ENCODE measurements at places on chromosomes 7 and 10.

GRCh38 chr10:99276848-99277486 is 41.3 kb upstream of the HPSE2 start:
- DNase-seq: no peak

DNA sequence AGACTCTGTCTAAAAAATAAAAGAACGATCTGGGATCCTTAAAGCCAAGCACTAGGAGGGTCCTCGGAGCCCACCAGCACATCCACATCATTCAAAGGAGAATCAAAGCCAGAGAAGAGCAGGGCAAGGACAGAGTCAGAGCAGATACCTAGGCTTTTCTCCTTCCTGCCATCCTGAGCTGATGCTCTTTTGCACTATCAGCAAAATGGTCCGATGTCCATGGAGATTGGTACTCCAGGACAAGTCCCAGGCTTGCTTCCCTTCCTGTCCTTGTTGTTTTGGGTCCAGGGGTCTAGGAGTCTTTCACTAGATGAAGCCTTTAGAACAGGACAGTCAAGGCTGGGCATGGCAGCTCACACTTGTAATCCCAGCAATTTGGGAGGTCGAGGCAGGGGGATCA is 58.0 kb upstream of the ELN start:
- no peak for DNase-seq

DNA sequence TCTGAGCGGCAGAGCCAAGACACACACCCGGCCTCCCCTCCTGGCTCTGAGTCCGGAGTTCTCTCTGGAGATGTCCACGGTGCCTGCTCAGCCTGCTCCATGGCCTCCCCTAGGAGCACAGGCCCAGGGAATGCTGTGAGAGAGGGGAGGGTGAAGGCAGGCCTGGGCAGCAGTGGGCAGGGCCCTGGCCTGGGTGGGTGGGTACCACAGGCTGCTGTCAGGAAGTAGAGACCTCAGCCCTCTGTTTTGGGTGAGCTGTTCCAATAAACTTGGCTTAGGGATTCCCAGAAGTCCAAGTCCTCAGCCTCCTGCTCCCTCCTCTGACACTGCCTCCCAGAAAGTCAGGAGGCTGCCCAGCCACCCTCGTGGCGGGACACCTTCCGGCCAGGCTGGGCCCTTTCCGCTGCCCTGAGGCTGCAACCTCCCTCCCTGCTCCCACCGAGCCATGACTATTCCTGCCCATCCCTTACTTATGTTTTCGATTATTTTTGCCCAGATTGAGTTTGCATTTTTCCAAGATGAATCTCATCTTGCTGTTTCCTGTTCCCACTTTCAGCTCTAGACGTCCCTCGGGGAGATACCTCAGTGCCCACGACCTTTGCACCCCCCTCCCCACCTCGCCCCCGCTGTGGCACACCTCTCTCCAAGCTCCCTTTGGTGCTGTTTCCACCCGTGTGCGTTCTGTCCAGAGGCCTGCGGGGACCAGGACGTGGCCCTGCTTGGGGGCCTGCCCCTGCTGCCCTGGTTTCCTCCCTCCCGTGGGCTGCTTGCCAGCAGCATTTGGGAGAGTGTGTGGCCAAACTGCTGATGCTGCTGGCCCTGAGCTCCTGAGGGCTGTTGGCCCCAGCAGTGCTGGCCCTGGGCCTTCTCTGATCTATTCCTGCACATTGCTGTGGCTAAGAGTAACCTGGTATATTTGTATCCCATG is 5.8 kb upstream of the POLM start:
- DNase-seq: no peak

DNA sequence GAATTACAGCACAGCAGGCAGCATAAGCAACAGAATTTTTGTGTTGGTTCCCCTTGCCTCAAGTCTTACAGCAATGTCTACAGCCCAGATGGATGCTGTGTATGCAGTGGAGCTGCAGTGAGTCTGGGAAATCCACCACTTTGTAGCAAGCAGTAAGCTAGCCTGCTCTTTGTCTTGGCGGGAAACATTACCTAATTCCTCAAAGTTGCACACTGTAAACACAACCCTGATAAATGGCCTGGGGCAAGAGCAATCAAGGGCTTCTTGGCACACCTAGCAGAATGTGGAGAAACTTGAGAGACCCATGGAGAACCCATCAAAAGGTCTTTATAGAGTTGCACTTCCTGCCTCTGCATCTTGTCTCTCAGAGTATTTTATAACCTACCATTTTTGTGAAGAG is 102.0 kb upstream of the FOXP2 start:
- no peak for DNase-seq

- DNase-seq: no peak
Measured at GRCh38 chr10:36068542-36068941, 426.4 kb upstream of the FZD8 start.

GRCh38 chr7:17131060-17131345 is 167.4 kb upstream of the AHR start:
- DNase-seq: no peak

DNA sequence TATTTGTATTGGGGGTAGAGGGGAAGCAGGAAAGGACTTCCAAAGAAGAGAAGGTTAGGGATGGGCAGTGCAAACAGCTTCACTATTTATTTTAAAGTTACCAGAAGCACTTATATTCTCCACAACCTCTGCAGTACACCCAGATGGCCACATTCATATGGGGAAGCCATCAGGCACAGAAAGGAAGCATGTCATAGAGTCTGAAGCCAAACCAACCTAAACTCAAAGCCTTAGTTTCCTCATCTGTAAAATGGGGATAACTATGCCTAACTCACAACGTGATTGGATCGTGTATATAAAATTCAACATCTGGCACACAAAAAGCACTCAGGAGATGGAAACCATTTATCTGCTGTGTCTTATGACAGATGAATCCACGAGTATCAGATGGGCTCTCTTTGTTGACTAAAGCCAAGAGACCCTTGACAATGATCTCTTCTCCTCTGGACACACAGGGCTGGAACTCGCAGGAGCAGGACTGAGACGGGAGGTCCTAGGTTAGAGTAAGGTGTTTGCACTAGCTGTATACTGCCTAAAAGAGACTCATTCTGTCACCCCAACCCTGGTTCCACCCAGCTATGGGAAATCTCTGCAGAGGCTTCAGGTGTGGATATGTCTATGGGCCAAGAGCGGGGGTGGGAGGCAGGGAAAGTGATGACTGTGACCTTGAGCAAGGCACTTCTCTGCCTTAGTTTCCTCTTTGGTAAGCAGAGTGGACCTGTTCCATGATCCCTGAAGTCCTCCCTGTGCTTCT is 1.8 kb downstream of the KIAA1549 start:
- no peak for DNase-seq

- DNase-seq: no peak
Measured at GRCh38 chr7:28996836-28997235, 38.7 kb upstream of the TRIL start.

DNA sequence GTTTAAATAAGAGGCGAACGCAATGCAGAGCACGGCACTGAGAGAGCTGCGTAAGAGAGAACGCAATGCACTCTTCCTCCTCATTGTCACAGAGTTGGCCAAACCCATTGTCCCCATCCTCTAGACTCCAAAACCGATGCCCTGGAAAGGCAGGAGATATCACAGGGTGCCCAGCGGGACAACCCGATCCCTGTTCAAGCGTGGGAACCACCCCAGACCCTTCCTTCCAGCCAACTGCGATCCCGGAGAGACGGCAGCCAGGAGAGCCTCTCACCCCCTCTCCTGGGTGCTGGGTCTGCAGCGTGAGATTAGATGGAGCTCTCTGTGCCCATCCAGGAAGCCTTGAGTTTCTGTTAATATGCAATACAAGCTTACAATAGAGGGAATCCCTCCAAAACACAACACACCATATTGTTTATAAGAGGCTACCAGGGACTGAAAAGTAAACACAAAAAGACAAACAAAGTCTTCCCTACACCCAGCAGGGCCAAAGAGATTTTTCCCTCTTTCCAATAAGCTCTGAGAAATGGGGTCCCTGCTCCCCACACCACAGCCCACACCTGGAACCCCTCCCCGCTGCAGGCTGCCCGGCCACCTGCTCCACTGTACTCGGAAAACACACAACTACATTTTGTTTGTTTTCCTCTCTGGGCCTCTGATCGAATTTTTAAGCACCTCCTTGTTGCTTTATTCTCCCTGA is 187.6 kb downstream of the ADARB2 start:
- no peak for DNase-seq

GRCh38 chr7:31023877-31024276 is 28.2 kb upstream of the ADCYAP1R1 start:
- DNase-seq: no peak

DNA sequence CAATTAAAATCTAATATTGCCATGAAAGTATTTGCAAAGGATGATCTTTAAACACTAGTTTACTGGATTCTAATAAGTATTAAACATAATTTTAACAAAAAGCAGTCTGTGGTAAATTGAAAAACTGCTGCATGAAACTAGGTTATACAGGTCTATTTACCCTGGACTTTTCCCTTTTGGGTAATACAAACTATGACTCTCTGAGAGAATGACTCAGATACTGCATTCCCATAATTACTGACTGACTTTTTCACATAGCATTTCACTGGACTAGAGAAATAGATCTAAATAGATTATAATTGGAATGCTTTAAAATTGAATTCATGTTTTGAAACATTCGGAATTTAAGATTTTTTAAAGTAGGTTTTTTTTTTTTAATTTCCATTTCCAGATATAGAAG is 395.7 kb downstream of the THSD7A start:
- no peak for DNase-seq

DNA sequence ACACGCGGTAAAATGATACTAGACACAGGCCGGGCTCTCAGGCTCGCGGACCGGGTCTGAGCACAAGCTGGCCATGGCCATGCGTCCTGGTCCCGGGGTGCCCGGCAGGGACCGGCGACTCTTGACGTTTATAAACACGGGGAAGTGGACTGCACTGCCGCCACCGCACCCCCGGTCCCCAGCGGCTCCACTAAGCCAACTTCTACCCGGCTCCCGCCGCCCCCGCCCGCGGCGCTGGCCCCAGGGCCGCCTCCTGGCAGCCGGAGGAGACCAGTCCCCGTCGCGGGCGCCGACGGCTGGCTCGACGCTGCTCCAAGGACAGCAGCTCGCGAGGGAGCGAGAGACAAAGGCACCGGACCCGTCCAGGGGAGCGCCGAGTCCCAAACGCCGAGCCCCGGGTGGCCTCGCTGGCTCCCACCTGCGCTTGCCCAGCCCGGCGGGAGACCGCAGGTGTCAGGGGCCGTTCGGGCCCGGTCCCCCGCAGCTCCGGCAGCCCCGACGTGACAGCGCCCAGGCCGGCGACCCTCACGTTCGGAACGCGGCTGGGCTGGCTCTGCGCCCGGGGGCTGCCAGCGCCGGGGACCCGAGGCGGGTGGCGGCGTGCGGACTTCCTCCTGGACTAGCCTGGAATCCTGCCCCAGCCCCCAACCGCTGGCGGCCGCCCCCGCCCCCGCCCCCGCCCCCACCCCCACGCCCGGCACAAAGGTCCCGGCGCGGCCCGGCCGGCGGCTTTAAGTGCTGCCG is 517 bp downstream of the ITGB1 start:
- DNase-seq: no peak

DNA sequence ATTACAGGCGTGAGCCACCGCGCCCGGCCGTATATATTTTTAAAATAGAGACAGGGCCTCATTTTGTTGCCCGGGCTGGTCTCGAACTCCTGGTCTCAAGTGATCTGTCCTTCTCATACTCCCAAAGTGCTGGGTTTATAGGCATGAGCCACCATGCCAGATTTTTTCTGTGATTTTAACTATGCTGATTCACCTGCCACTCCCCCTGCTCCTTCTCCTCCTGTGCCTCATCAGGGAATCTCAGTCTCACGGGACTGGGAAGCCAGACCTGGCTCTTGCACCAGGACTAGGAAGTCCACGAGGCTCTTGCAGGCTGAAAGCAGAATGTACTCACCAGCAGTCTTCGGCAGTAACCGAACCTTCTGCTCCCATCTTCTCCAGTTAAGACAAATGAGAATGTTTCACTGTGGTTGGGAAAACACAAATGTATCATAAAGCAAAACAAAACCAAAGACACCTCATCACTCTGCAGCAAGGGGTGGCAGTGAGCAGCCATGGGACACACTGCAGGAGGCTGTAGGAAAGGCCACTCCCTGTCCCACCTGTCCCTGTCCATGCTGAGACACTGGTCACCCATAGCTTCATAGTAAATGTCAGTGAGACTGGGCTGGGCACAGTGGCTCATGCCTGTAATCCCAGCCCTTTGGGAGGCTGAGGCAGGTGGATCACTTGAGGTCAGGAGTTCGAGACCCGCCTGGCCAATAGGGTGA is 78.7 kb upstream of the MKRN1 start:
- no peak for DNase-seq

DNA sequence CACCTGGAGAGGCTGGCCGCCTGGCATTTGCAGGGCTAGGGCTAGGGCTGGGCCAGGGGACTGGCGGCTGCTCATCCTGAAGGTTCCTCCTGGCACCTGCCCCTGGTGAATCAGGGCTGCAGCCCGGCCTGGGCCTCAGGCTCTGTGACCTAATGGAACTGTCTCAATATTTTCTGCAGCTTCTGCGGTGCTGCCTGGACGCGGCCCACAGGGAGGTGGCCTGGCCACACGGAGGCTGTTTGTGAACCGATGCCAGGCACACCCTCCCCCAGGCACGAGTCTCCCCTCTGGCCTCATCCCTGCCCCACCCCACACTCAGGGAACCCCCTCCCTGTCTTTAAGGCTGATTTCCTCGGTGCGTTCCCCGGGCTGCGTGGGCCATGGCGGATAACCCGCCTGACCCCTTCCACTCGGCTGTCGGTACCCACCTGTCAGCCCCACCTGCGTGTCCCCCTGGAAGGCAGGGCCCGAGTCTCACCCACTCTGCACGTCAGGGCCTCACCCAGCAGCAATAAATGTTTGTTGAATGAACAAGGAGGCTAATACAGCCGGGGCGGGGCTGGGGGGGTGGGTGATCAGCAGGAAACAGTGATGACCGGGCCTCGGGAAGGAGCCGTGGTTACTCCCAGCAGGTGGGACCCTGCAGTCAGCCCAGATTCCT is 54.5 kb upstream of the DNAJB6 start:
- DNase-seq: no peak

DNA sequence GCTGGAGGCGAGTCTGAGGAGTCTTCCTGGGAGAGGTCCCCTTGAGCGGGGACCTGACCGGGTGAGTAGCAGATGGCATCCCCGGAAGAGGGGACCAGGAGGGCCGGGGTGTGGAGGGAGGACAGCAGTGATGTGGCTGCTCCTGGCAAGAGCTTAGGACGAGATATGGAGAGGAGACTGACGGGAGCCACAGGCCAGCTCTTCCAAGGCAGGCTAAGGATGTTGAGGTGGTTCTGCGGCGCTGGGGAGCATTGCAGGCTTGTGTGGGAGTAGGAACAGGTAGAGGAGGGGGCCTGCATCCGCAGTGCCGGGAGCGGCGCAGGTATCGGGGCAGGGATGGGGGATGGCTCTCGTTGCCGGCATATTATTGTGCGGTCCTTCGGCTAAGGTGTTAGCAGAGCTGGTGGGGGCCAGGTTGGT is 76.7 kb upstream of the ANLN start:
- no peak for DNase-seq

DNA sequence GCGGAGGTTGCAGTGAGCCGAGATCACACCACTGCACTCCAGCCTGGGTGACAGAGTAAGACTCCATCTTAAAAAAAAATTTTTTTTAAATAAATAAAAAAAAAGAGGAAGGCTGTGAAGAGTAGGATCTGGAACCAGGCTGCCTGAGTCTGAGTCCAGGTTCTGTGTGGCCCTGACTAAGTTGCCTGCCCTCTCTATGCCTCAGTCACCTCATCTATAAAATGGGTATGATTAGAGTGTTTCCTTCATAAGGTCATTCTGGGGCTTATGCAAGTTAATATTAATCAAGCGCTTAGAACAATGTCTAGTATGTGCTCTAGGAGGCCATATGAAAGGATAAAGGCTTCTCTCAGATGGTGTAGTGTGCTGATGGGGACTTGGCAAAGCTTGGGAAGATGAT is 12.3 kb downstream of the COL26A1 start:
- no peak for DNase-seq

All from effector CD4-positive, alpha-beta T cell (primary cell).